ENCODE measurements at places on chromosomes 1 and 21.

GRCh38 chr1:94044290-94044790, 76.6 kb downstream of the ABCA4 start:
- no peak for DNase-seq

GRCh38 chr1:245875581-245876261, 631.4 kb downstream of the SMYD3 start:
- DNase-seq: no peak

DNA sequence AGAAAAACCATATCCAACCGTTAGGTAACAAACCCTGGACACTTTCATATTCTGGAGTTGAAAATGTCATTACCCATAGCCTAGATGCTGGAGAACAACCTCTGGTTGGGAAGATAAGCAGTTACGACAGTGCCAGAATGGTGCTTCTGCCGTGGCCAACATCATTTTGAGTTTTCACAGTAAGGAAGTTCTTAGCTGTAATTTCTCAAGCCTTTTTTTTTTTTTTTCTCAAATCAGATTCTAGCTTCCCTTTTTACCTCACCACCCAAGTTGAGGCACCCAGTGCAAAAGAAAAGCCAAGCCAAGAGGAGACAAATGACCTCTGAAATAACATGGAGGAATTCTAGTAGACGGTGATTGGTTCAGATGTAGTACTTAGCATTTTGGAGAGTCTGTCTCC, 21.8 kb downstream of the PPT1 start:
- DNase-seq: no peak

GRCh38 chr1:241172486-241172885, 184.5 kb downstream of the RGS7 start:
- no peak for DNase-seq

DNA sequence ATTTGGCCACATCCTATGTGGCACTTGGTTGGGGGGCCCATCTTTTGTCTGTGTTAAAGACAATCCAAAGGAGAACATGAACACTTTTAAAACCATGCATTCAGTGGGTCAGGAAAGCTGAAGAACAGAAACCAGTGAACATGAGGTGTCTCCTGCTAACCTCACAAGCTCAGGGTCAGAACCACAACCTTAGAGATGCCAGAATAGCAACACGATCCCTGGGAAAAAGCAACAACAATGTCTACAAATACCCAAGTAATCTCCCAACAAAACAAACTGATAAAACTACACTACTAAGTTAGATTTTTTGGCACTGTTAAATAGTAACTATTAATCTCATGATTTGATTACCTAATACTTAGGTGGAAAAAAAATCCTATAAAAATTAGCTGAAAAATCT, 34.1 kb upstream of the GNG4 start:
- no peak for DNase-seq

DNA sequence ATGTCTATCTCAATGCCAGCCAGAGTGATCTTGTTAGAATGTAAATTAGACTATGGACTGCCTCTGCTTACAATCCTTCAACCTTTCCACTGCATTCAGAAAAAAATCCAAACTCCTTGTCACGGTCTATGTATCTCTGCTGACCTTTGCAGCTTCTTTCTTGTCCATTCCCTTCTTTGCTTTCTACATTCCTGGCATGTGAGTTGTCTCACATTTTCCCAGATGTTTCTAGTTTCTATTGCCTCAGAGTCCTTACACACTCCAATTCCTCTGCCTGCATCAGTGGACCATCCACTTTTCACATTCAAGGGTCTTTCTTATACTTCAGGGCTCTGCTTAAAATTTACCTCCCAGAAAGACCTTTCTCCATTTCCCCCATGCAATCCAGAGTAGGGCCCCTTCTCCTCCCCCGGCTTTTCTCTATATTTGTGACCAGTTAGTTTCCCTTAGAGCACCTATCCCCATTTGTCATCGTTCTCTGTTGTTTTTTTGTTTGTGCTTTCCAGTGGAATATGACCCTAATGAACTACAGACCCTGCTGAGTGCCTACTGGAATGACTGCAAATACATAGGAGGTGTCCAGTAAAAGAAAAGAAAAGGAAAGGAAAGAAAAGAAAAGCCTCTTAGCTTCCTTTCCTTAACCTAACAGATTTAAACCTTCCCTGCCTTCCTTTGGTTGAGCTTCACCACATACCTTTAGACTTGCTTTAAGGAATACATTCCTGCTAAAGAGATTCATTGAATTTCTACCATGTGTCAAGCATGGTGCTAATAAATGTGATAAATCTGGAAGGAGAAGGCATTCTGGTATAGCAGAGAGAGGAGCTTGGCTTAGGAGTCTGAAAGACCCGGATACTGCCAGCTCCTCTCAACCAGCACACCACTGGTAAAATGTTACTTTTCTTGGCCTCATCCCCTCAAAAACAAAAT, 102.0 kb downstream of the DIRAS3 start:
- no peak for DNase-seq

GRCh38 chr1:225882694-225883615, 775 bp upstream of the TMEM63A start:
- DNase-seq: no peak

DNA sequence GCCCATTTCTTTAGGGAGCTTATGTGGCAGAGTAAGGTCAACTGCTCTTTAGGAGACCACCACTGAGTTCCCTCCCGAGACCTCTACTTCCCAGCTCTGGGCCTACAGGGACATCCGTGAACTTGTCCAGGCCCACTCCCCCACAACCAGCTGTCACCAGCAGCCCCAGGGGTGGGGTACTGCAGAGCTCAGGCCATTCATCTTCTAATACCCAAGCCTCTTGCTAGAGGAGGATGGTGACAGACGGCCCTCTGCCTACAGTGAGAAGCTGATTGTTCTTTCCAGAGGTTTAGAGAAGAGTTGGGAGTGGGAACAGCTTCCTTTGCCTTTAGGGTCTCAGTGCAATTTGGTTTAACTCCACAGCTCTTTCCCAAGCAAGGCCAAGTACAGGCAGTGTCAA, 33.2 kb upstream of the ARTN start:
- no peak for DNase-seq

DNA sequence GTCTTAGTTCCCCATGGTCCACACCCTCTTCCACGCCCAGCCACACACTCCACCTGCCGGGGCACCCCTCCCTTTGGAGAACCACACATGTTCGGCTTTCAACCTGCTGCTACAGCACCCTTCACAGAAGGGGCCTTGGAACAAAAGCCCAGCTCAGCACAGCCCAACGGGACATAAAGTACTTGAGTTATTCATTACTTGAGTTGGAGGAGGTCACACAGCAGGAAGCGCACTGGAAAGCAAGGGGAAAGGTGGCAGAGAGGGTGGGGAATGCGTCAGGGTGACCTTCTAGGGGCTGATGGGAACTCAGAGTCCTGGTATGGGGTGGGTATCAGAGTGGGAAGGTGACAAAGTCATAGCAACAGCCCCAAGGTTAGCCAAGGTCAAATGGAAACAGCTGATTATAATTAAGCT, 3.0 kb upstream of the ATP1B1 start:
- peak; percentile 93 for DNase-seq

GRCh38 chr1:7912743-7913557, 27.7 kb downstream of the TNFRSF9 start:
- DNase-seq: no peak

GRCh38 chr1:159911326-159912070, 11.5 kb upstream of the CFAP45 start:
- no peak for DNase-seq

- peak; percentile 88 for DNase-seq
These were observed 21.8 kb downstream of the MMEL1 start for GRCh38 chr1:2611031-2611501.

GRCh38 chr1:216212826-216213225, 210.4 kb downstream of the USH2A start:
- DNase-seq: no peak

DNA sequence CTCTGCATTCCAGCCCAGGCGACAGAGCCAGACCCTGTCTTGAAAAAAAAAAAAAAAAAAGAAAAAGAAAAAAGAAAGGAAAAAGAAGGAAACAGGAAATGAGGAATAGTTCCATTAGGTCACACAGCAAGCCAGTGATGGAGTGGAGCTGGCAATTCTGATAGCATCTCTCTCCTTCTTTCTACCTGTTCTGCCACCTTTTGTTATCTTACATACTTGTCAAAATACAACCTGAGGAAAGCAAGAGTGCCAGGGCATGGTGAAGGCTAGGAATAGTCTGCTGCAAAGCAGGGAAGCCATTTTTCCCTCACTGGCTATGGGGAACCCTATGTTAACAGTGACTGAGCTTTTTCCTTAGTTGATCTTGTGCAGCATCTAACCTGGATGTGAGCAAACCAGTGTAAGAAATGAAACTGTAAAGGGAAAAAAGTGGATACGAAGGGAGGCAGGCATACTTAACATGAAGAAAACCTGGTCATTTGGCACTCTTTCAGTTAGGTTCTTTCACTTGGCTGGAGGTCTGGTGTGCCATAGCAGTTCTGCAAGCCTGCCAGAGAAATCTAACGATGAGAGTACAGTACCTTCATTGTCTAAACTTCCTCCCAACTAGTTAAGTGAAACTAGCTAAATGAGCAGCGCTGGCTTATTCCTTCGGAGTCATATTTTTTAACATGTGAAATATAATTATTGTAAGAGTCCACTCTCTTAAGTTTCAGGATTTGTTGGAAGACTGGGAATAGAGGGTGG, 17.9 kb upstream of the THEM5 start:
- no peak for DNase-seq

DNA sequence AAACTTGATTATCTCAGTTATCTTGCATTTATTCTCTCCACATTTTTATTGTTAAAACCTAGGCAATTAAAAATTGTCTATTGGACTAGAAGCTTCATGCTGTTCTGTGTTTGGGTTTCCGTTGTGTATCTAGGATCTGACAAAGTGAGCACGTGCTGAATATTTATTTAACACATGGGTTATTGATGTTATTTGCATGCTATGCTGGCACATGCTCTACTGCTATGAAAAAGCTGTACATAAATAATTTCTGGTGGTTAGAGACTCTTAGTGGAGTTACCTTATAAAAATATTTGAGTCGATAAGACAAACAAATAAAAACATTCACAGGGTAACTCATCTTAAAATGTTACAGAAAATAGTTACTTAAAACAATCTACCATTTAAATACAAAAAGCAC, 1769.7 kb downstream of the MRPL39 start:
- DNase-seq: no peak

DNA sequence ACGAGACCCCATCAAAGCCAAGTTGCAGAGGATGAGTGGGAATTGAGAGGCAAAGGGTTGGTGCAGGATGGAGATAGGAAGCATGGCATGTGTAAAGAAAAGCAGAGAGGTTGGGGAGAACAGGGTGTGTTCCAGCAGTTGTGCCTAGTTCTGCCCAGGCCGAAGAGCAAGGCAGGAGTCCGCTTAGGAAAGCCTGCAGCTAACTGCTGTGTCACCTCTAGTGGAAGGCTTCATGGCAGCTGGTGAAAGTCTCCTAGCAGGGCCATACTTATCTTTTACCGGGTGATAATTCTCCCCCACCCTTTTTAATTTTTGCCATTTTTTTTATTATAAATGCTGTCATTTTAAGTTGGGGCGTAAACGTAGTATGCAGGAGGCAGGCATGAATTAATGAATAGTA, 93.6 kb downstream of the NFIA start:
- DNase-seq: no peak

GRCh38 chr21:16579538-16579937, 849.8 kb downstream of the USP25 start:
- DNase-seq: no peak

- DNase-seq: no peak
These were observed 177.2 kb downstream of the PHTF1 start for GRCh38 chr1:113582084-113582483.

DNA sequence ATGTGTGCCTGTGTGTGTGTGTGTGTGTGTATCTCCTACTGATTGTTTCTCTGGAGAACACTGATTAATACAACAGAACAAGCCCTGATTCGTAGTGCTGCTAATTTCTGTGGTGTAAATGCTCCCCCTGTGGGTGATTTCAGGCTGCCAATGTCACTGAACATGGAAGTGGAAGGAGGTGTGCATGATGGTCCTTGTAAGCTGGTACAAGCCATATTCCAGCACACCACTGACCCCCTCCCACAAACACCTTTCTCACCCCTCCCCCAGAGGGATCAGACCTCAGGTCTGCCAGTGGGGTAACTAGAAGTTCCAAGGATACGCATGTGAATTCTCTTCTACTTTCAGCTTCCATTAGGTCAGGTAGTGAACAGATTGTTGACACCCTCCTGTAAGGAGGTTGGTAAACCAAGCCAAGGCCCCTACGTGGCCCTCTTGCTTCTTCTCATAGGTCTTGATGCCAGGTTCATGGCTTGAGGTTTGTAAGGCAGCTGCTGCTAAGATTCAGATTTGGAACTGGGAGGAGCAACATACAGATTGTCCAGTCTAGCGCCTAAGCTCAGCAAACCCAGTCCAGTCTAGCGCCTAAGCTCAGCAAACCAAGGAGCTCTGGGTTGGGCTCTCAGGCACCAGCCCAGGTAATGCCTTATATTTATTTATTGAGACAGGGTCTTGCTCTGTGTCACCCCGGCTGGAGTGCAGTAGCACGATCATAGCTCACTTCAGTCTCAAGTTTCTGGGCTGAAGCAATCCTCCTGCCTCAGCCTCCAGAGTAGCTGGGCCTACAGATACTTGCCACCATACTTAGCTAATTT, 38.7 kb downstream of the DHCR24 start:
- DNase-seq: no peak

DNA sequence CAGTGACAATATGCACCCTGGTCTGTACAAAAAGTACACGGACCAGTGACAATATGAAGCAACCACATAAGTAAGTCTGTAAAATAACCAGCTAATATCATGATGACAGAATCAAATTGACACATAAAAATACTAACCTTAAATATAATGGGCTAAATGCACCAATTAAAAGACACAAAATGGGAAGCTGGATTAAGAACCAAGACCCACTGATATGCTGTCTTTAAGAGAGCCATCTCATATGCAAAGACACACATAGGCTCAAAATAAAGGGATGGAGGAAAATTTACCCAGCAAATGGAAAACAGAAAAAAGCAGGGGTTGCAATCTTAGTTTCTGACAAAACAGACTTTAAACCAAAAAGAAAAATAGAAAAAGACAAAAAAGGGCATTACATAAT, 70.4 kb upstream of the VCAM1 start:
- no peak for DNase-seq

- no peak for DNase-seq
These were observed at the start of gene LY9 for GRCh38 chr1:160795951-160796383. TSS of gene LY9 (plus strand) at chr1:160796174. CDS start at chr1:160796188, 14 bp downstream.

DNA sequence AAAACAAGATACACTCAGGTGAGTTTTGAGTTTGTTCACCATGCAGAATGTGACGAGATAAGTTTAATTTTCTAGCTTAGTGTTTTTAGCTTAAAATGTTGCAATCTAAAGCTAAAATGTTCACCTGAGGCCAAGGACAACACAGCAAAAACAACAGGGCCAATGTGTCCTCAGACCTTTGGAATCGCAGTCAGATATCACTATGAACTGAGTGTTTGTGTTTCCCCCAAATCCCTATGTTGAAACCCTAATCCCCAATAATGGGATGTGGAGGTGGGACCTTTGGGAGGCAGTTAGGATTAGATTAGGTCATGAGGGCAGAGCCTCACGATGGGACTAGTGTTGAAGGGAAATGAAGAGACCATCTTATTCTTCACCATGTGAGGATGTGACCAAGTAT, 144.4 kb downstream of the GABPA start:
- DNase-seq: no peak
